ENCODE measurements at places on chromosomes 5 and 9.
A peak's percentile ranks its signal among the peaks of the same experiment; 100 is the strongest.

GRCh38 chr5:55533521-55534435 is 986 bp downstream of the PLPP1 start:
- no peak for DNase-seq

- DNase-seq = no peak
These were observed 81.9 kb downstream of the TNC start for GRCh38 chr9:115035841-115036612.

GRCh38 chr5:96141749-96142148 is 180.1 kb upstream of the ELL2 start:
- DNase-seq = no peak

DNA sequence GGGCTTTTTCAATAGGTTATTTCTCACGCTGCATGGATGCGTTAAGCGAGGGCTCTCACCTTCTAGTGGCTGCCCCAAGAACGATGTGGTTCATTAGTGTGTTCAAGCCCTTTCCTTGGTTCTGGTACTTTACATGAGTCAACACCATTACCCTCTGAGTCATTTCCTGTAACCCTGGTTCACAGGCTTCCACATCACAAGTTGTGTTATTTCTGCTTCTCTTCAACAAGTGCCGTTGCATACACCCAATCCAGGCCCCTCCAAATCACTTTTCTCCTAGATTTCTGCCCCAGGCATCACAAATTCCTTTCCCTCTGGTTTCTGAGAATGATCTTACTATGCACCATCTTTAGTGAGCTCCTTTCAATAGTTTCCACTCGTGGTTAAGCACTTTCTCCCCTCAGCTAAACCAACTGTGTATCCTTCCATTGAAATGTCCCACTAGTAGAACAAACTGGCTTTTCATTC is 69.5 kb upstream of the RAD23B start:
- peak; percentile 7 for DNase-seq

- DNase-seq = no peak
These were observed 24.4 kb downstream of the WDR36 start for GRCh38 chr5:111116550-111116949.

DNA sequence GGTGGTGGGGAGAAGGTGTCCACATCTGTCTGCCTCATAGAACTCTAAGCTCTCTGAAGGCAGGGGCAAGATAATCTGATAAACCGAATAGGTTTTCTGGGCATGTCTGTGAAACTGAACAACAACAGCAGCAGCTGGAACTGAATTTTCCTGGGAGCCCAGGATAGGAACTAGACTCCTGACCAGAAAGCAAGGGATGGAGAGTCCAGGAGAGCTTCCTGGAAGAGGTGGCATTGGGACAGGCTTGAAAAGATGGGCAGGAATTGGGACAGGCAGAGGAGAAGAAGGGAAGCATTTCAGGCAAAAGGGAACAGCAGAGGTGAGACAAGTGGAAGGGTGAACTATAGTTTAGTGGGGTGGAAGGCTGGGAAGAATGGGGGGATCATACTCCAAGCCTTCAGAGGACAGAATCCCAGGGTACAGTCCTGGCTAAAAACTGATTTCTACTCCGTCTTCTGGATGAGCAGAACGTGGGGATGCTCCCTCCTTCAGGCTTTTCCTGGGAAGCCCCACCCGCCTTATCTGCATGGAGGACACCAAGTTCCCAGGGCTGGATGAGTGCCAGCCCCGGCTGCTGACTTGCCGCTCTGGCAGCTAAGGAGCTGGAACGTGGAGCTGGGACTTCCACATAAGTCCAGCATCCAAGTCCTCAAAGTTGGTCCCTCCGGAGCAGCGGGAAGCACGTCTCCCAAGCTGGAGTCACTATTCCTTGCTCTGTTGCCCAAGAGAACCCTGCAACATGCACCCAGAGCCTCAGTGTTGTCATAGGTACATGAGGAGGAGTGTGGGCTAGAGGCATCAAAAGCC is 13.9 kb upstream of the KIF12 start:
- DNase-seq = no peak

GRCh38 chr9:77013932-77014596 is 5.4 kb upstream of the FOXB2 start:
- DNase-seq = no peak

GRCh38 chr9:74358959-74359358 is 138.2 kb upstream of the RORB start:
- no peak for DNase-seq

- no peak for DNase-seq
These were observed 100.4 kb upstream of the SAP30L start for GRCh38 chr5:154345255-154345952.

DNA sequence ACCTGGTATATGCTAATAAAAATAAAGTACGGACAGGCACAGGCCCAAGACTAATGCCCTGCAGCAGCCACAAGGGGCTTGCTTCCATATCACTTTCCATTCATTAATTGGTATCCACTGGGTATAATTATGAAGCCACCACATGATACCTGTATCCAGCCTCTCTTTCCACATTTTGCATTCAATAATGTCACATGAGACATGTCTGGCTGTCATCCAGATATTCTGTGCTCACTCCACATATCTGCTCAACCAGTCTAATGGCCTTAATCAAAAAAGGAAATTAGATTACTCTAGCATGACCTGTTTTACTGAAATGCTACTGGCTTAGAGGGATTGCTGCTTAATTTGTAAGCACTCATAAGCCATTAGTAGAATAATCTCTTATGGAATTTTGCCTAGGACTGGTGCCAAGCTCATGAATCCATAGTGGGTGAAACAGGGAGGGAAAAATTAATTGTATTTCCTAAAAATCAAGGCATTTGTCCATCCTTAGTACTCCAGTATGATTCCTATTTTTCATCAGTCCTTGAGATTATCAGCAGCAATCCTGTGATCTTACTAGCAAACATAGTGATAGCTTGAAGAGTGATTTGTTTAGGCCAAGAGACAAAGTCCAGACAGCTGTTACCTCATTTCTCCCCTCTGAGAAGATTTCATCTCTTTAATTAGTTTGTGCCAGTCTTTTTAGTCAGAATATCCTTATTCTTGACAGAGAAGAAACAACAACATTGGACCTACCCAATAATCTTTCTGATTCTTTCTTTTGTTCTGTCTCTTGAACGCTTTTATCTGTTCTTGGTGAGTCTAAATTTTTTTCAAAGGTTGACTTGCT is 119.2 kb upstream of the ABCA1 start:
- DNase-seq = peak; percentile 25

GRCh38 chr5:60765019-60765709 is 65.2 kb upstream of the DEPDC1B start:
- DNase-seq = no peak

GRCh38 chr9:138048184-138048583 is 170.6 kb downstream of the CACNA1B start:
- DNase-seq = no peak

GRCh38 chr5:143440448-143441115 is 37.1 kb upstream of the NR3C1 start:
- DNase-seq = no peak

DNA sequence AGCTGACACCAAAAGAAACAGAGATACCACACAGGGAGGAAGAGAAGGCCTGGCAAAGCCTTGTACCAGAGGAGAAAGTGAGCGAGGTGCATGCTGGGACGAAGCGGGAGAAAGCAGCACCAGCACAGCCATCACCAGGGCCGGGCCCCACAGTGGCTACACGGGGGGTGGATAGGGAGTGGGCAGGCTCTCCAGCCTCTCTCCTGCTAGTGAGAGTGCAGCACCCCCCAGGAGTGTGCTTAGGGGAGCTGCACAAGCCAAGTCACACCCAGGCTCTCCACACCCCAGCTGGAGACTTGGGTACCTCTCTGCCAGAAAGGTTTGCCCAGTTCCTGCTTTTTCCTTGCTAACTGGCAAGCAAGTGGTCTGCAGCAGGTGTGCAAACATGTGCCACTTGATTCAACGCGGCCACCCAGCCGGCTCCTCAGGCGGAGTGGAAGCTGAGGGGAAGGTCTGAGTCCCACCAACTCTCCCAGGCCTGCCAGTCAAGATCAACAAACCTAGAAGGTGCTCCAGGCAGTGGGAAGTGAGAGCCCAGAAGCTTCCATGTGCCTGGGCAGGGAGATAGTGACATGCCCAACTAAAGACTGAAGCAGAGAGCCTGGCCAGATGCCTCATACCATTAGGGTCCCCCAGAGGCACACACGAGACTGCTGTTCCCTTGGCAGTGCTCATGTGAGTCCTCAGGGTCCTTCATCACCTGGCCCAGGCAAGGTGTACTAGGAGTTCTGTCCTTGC is 39.9 kb downstream of the BICD2 start:
- no peak for DNase-seq

GRCh38 chr5:151019331-151019730 is 1.1 kb upstream of the GPX3 start:
- no peak for DNase-seq

DNA sequence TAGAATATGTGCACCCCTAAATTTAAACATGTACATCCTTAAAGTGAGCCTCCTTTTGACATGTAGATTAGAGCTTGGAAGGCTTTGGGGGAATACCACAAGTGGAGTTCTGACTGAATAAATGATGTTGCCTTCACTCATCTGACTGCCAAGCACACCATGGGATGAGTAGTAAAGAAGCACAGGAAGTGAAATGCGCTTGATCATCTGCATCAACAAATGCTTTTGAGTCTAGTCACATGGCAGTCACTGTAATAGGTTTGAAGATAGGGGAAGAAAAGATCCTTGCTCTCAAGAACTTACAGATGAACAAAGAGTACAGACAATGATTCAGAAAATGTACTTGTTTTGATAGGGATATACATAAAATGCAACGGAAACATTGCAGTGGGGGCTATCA is 62.0 kb upstream of the STARD4 start:
- DNase-seq = no peak

DNA sequence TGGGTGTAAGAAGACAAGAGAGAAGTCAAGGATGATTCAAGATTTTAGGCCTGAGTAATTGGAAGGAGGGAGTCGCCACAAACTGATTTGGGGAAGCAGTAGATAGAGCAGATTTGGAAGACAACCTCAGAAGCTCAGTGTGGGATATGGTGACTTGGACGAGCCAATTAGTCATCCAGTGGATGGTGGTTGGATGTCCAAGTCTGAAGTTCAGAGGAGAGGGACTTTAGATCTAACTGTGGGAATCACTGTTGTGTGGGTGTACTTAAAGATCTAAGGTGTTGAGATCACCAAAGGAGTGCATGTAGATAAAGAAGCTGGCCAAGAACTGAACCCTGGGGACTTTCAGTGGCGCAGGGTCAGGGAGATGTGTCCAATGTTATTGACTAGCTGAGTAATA is 2.2 kb downstream of the IDNK start:
- no peak for DNase-seq

GRCh38 chr5:170342153-170342725 is 44.7 kb upstream of the LCP2 start:
- no peak for DNase-seq

GRCh38 chr5:927172-928015 is 34.7 kb downstream of the TRIP13 start:
- no peak for DNase-seq

DNA sequence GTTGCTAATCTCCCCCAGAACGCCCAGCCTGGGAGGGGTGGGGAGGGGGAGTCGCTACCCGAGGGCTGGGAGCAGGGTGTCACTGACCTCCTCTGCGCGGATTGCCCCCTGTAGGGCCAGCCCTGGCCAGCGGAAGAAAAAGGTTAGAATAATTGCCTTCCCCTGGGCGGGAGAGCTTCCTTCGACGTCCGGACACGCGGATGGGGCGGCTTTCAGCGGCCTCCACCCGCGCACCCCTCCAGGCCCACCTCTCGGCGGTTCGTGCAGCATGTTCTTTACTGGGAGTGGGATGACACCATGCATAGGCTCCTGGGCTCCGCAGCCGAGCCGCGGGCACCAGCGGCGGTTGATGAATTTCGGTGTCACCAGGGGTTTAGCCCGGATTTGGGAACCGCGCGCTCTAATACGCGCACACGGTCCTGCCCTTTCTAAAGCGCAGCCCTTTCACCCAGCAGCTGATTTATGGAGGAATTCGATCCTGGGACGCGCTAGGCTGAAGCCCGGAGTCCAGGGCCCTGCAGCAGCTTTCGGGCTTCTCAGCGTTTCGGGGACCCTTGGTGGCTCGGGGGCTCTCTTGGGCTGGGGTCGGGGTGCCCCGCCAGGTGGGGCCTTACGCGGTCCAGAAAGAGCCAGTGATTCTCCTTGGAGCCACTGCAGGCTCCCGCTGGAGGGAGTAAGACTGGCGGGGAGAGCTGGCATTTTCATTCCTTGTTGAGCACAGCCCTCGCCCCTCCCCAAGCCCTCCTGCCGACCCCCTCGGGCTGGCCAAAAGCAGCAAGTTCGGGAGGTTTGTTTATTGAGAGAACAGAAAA is 10.1 kb downstream of the LMX1B start:
- DNase-seq = no peak

Data from hematopoietic multipotent progenitor cell treated with erythropoietin and hydrocortisone succinate and interleukin-3 and kit ligand, for 8 days (in vitro differentiated cells).